Left hindlimb (tissue), 1 donor: ENCODE measurements at places on chromosomes 6 and 20.

GRCh38 chr6:164230804-164231203, 816.3 kb downstream of the QKI start:
- no peak for DNase-seq

DNA sequence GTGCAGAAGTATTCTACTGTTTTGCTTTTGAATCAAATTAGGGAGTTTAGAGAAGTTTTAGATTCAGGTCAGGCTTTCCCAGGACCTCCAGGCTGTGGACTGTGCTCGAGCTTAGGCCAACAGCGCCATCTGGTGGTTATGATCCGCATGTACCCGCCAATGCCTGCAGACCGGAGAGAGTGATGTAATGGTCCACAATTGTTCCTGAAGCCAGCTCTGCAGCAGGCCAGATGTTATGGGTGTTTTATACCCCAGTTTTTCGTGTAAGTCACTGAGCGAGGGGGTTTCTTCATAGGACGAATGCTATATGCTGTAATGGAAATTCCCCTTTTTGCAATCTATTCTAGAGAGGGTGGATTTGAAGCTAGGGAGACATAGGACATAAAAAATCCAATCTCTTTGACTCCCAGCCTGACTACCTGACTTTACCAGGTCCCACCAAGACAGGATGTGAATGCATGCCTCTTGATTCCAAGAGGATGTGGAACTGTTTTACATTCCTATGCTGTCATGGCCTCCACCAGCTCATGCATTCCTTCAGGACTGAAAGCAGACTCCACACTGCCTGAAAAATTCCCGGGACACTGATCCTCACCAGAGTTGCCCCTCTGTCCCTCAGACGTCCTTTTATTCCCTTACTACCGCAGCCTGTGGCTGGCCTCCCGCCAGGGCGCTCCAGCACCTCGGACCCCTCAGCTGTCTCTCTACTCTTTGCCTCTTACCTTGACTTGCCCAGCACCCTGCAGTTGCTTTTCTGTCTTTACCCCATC, 41.2 kb upstream of the LY86 start:
- DNase-seq, result peak; percentile 94

GRCh38 chr6:160015778-160016684, 47.1 kb downstream of the IGF2R start:
- no peak for DNase-seq

- DNase-seq, result no peak
Measured at GRCh38 chr6:40810171-40810570, 223.0 kb upstream of the LRFN2 start.

- no peak for DNase-seq
Measured at GRCh38 chr6:128351255-128351514, 169.2 kb downstream of the PTPRK start.

DNA sequence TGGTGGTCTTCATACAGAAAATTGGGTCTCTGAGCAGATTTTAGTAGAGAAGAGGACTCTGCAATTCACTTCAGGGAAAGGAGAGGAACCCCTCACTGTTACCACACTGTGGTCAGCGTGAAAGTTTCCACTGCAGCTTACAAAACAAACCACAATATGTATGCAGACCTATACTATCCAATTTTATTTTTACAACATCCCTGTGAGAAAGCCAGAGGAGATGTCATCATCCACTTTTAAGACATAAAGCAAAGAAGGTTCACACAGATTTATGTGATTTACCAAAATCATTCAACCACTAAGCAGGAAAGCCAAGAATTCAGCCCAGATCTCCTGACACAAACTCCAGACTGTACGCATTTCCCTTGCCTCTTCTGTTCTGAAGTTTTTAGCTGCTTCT, 442.4 kb downstream of the FRK start:
- peak; percentile 58 for DNase-seq

DNA sequence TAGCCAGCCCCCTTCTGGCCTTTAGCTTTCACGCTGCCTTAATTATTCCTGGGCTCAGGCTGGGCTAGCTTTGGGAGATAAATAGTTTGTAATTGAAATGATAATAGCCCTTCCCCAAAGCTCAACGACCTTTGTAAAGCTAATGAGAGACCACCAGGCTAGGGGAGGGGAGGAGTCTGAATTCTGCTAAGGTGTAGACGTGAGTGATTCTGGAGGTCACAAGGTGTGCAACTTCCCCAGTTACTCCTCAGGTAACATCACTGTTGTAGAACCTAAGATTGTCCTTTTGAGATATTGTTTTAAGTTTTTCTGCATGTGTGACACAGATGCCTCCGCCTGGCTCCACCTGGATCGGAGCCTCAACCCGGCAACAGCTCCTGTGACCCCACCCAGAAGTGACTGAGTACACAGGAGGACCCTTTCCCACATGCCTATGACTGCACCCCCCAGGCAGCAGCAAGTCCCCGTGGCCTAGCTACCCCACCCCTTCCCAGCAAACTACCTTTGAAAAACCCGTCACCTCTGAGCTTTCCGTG, 5.8 kb upstream of the GPR31 start:
- no peak for DNase-seq

GRCh38 chr20:20466341-20466879, 98.5 kb downstream of the INSM1 start:
- DNase-seq, result peak; percentile 60

DNA sequence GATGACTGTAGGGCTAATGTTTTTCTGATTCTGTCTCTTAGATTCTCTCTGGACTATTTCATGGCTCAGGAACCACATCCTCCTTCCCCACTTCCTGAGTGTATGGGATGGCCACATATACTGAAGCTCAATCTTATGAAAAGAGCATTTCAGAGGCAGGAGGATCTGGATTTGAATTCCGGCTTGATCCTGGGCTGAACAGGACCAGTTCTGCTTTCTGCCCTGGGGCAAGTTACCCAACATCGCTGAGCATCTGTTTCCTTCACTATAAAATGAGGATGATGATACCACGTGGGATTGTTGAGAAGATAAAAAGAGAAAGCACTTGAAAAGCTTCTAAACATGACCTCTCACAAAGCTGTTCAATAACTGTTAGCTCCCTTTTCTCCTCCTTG, 168.4 kb upstream of the TNFAIP3 start:
- no peak for DNase-seq

GRCh38 chr6:146785001-146785585, 186.3 kb downstream of the ADGB start:
- no peak for DNase-seq

- DNase-seq, result no peak
Measured at GRCh38 chr20:49889001-49889934, 26.1 kb downstream of the SPATA2 start.

DNA sequence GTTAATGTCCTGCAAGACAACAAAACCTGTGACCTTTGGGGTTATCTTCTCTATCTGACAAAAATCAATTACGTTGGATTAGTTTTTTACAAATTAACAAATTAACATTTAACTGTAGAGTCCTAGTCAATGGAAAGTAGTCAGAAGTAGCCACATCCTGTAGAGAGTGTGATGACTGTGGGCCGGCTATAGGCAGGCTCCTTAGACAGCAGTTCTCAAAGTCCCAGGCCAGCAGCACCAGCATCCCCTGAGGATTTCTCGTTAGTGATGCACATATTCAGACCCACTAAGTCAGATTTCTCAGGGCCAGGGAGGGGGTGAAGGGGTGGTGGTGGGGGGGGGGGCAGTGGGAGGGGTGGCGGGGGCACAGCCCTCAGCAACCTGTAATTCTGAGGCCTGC, 37.2 kb downstream of the ZNF341 start:
- DNase-seq, result no peak

DNA sequence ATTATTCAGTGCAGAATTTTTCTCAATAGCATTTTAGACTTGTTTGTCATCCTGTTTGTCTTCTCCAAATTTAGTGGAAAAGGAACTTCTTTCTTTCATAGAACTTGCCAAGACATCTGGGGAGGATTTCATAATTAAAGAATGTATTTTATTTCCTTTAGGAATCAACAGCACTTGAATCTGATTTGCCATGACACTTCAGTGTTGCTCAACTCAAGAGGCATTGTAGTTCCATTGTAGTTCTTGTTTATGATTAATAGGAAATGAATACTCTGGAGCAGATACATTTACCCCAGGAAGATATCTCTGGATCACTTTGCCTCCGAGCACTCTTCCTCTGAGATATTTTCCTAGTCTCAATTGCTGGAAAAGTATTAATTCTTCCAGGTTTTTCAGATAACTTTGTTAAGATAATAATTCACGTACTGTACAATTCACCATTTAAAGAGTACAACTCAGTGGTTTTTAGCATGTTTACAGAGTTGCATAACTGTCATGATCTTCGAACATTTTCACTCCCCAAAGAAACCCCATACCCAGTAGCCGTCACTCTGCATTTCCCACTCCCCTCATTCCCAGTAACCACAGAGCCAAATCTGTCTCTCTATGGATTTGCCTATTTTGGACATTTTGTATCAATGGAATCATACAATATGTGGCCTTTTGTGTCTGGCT, 29.7 kb downstream of the AKAP12 start:
- DNase-seq, result no peak

GRCh38 chr6:26152226-26153101, 65.2 kb downstream of the HFE start:
- no peak for DNase-seq

GRCh38 chr6:49906526-49906925, 40.2 kb upstream of the CRISP1 start:
- peak; percentile 52 for DNase-seq

DNA sequence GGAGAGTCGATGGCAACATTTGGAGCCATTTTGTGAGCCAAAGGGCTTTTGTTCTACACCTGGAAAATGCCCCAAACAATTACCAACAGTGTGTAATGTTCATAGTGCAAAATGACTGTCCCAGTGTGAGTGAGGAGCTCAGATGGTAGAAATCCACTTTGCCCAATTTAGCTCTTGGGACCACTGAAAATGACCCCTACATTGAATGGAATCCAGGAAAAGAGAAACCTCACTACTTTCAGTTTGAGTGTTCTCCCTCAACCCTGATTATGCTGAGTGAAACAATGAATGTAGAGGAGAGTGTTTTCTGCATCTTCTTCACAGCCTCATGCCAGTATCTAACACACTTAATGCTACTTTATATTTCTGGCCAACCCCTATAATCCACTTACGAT, 84.9 kb upstream of the NRN1 start:
- DNase-seq, result no peak

DNA sequence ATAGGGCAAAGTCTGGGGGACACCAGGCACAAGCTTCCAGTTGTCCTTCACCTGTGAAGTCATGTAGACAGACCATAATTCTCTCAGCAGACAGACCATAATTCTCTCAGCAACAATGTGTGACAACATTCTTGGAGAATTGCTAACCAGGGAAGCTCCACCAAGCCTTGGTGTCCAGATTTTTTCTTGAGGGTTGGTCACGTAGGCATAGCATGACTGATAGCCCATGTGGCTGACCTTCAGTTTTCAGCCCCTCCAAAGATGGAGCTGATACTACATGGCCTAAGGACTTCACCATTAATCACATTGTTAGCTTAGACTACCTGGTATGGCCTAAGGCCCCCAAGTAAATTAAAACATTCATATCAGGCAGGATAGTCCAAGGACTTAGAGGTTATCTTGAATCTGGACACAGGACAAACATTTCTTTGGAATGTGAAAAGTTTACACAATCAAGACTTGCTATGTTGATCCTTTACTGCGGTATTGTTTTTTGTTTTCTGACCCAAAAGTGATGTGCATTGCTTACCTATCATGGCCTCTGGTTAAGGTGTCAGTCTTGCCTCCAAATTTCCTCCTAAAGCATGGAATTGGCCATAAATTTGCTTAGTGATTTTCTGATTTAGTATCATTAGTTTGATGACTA, 76.9 kb downstream of the CEP57L1 start:
- DNase-seq, result no peak

DNA sequence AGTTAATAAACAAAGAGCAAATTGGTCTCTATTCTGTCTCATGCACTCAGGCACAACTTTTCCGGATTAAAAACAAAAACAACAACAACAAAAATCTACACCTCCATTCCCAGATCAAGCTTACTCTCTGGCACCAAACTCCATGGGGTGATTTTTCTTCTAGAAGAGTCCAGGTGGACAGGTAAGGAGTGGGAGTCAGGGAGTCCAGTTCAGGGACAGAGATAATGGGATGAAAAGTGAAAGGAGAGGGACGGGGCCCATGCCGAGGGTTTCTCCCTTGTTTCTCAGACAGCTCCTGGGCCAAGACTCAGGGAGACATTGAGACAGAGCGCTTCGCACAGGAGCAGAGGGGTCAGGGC, 437 bp upstream of the HLA-A start:
- DNase-seq, result no peak

- DNase-seq, result no peak
Measured at GRCh38 chr6:142732790-142733189, 212.2 kb downstream of the HIVEP2 start.

- no peak for DNase-seq
Measured at GRCh38 chr6:15911753-15912504, 217.0 kb upstream of the MYLIP start.

- DNase-seq, result no peak
Measured at GRCh38 chr6:6856538-6857523, 250.9 kb upstream of the RREB1 start.

GRCh38 chr6:163728442-163729126, 314.1 kb downstream of the QKI start:
- no peak for DNase-seq

DNA sequence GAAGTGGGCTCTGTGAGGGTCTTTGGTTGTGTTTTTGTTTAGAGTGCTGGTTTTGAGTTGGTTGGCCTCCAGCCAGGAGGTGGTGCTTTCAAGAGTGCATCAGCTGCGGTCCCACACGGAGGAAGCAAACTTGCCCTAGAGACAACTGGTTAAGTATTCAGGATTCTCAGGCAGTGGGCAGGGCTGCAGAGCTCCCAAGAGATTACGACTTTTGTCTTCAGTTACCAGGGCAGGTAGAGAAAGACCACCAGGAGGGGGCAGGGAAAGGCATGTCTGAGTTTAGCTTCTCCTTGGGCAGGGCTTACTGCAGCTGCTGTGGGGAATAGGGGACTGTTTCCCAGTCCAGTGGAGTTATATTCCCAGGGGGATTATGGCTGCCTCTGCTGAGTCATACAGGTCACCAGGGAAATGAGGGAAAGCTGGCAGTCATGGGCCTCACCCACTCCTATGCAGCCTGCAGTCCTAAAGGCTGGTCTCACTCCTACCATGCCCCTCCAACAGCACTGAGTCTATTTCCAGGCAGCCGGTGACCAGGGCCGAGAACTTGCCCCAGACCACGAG, 64.3 kb downstream of the TTI1 start:
- no peak for DNase-seq
